HS-27A (cell line): ENCODE measurements at places on chromosomes 5 and 9.
A peak's percentile ranks its signal among the peaks of the same experiment; 100 is the strongest.

GRCh38 chr5:20524991-20525529 is 537.1 kb upstream of the CDH18 start:
- no peak for DNase-seq

DNA sequence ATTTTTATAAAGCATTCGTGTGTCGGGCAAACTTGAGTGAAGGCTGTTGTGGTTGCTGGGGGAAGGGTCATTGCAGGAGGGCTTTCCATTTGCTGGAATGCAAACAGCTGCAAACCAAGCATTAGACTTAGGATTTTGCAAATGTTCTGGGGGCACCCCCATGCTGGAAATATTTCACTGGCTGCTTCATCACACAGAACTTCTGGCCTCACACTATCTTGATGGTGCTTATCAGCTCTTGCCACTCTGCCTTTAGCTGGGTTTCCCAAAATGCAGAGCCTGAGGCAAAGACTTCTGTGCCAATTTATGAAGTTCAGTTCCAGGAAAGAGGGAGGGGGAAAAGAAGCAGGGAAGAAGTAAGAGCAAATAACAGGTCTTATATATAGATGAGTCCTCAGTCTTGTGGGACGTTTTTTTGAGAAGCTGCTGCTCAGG is 8.6 kb upstream of the COL15A1 start:
- DNase-seq: no peak

DNA sequence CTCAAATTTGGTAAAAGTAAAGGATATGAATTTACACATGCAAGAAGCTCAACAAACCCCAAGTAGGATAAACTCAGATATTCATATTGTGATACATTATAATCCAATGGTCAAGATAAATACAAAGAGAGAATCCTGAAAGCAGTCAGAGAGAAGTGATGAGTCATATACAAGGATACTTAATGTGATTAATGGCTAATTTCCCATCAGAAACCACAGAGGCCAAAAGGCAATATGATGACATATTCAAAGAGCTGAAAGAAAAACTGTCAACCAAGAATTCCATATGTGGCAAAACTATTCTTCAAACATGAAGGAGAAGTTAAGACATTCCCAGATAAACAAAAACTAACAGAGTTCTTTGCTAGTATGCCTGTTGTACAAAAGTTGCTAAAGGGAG is 19.5 kb upstream of the IRF1 start:
- no peak for DNase-seq

DNA sequence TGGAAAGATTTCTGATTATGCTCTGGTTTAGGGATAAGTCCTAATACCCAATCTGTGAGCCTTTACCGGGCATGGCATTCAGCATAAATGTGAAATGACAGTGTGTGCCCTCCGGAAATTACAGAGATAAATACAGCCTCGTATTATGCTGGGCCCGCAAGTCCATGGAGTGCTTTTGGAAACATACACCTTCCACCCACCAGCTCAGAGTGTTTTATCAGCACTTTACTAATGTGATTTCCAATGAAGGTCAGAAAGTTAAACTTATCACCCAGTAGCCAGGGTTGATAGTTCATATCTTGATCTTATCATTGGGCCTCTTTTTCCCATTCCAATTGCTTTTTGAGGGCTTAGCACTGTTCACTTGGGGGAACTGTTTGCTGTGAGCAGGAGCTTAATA is 94.8 kb downstream of the SGCD start:
- no peak for DNase-seq

DNA sequence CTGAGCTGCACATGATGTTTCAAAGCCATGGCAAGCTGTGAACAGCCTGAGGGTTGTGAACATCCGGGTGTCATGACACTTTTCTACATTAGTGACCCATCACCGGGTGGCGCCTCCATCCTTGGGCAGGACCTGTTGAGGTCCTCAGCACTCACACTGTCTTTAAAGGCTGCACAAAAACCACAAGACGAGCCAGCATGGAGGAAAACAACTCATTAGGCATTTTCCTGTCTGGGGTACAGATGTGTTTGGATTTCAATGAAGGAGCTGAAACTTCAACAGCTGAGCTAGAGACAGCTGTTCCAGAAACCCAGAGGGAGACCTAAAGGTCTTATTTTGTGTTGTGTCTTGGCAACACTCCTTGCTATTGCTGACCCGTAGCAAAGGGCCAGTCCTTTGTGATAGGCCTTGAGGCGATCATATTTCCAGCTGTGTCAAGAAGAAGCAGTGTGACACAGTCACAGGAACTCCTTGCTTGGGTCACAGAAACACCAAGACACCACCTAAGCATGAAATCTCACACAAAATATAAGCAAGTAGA is 151.8 kb upstream of the VLDLR start:
- DNase-seq: no peak

- no peak for DNase-seq
Measured at GRCh38 chr9:125574126-125574877, 132.7 kb downstream of the MAPKAP1 start.

DNA sequence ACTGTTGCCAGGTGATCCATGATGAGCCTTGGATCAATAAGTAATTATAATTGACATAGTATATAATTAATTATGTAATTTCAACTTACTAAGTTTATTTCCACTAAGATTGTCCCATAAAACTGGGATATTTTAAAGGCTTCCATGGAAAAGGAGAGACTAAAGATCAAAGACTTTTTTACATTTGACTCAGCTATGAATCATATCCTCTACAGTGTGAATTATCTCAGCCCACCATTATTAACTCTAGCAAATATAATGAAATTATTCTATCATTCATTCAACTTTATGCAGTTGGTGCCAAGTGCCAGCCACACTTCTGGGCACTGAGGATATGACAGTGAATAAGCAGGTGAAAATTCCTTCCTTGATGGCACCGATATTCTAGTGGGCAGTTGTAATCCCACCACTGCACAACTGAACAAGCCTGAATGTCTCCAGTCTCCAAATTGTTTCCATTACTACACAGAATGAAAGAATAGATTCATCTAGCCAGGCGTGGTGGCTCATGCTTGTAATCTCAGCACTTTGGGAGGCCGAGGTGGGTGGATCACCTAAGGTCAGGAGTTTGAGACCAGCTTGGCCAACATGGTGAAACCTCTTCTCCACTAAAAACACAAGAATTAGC is 21.9 kb upstream of the TXN start:
- DNase-seq: no peak

- DNase-seq: no peak
Measured at GRCh38 chr5:124371111-124371706, 375.2 kb downstream of the ZNF608 start.

- DNase-seq: no peak
Measured at GRCh38 chr5:82403026-82403425, 124.9 kb upstream of the RPS23 start.

- DNase-seq: no peak
Measured at GRCh38 chr9:1414711-1415131, 364.6 kb downstream of the DMRT2 start.

DNA sequence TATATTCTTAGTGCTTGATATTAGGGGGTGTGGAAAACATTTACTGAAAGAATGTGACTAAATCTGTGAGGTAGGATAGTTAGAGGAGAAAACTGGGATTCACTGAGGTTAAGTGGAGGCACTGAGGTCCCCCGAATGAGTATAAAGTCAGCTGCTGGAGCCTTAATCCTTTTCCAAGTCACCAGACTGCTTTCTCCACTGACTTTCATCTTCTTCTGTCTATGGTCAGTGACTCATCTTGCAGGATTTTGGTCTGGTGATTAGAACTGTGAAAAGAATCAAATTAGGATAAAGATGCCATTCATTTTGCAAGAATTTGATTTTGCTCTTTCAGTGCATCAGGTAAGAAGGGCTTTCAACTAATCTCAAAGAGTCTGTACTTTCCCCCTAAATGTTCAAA is 89.3 kb upstream of the ALDH1A1 start:
- DNase-seq: no peak

DNA sequence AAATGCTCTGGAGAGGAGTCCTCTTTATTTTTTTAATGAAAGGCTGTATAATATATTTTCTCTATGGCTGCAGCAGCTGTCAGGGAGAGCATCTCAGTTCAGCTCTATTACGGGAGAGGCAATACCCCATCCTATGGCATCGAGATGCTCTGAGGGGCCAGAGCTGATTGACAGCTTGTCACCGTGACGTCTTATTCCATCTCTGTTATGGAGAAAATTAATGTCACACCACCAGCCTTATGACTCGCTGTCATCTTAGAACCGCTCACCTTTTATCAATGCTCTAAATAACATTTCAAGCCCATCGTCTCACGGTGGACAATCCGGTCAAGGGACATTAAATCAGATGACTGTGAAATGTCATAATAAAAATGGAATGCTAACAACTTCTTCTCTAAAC is 273.5 kb downstream of the SLF1 start:
- DNase-seq: no peak

DNA sequence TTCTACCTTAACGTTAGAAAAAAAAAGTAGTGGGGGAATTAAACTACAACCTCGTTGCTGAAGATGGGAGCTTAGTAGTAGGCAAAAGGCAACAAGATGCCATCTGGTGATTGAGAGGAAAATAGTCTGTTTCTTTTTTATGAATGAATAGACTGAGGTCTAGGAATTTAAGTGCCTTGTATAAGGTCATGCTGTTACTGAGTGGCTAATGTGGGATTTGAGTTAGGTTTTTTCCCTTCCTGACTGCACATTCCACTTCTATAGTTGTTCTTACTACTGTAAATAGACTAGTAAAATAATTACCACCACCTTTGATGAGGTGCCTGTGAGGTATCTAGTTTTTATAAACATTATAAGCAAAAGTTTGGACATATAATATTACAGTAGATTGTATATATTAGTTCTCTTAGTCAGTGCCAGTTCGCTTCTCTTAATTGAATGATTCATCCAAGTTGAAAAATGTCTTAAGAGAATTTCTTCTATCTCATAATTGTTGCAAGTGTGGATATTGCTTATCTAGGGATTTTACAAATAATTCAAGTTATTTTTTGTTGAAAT is 19.1 kb downstream of the FSD1L start:
- DNase-seq: no peak

GRCh38 chr5:179268966-179269693 is 76.1 kb downstream of the ADAMTS2 start:
- DNase-seq: no peak

DNA sequence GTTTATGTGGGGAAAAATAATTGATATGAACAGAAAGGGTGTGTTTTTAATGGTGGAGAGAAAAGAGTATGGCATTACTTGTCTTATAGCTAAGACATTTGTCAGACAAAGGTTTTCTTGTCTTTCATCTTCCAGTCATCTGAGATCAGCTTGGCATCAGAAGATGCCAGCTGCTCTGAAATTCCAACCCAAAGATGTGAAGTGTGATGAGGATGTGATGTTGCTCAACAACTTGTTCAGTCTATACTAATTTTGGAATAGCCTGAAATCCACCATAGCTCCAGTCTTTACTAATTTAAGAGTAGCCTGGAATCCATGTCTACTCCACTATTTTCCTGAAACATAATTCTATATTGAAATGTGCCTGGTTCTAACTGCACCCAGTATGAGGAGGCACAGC is 182.3 kb downstream of the CFAP90 start:
- no peak for DNase-seq

GRCh38 chr9:3863111-3863528 is 337.3 kb upstream of the RFX3 start:
- peak; percentile 75 for DNase-seq

DNA sequence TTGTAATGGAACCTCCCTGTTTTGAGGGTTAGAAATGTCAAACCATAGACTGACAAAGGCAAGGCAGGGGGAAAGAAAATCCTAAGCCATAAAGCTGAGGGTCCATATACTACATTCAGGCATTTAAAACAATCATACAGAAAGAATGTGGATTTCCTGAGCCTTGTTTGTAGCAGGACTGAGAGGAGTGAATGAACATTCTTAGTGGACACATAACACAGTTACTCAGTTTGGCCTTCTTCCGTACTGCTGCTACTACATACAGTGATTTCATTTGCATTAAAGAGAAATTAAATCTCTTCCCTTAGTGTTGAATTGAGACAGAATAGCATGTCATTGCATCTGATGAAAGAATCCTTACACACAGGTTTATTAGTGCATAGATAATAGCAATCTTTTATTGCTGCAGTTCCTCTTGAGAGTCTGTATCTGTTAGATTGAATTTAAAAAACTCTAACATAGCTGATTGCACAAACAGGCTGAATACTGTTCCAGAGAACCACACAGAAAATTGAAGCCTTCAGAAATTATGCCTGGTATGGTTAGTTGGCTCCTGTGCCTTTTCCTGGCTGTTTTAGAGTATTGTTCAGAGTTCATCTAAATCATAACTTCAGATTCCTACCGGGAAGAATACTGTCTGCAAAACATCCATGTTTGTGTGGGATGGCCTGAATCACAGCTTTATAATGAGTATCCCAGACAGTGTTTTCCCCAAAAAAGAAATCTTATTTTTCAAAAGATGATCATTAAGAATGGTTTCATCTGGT is 2.0 kb upstream of the MTX3 start:
- no peak for DNase-seq

GRCh38 chr9:86408121-86408520 is 53.9 kb upstream of the TUT7 start:
- no peak for DNase-seq

GRCh38 chr9:34230556-34230955 is 51.7 kb downstream of the UBAP1 start:
- no peak for DNase-seq

DNA sequence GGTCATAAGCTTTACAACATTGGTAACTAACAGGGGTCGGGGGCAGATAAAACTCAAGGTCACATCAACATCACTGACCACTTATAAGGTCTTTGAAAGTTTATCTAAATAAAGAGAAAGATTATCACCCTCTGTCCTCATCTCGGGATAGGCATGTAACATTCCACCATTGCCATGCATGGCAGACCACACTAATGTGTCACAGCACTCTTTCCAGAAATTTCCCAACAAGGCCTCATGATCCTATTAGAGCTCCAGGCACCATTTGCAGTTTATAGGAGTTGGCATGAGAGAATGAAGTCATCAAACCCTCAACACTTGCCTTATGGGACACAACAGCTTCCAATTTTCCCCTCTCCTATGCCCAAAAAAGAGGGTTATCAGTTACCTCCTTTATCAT is 31.9 kb upstream of the ZNF622 start:
- no peak for DNase-seq

GRCh38 chr9:81850724-81851123 is 77.5 kb upstream of the SPATA31D4 start:
- no peak for DNase-seq

DNA sequence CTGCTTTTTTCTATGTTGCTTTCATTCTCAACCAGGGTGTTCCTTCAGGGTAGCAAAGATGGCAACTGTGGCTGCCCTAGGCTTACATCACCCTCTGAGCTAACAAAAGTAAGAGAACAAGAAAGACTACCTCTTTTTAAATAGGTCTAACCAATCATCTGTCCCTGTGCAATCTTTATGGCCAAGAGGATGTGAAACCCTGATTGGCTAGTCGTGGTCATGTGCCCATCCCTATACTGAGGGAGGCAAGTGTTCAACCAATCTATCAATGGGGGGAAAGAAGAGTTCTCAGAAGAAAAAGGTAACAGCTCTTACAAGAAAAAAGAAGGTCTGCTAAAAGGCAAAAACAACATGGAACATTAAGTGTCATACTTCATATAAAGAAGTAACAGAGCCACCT is 11.7 kb upstream of the SNCAIP start:
- no peak for DNase-seq

- DNase-seq: no peak
Measured at GRCh38 chr5:93995126-93995621, 253.8 kb upstream of the POU5F2 start.
